ENCODE measurements at places on chromosomes 4 and X. TPM values are rescaled to one million over a fixed set of nuclear protein-coding genes. Genes with fewer than 3 reads are reported as not detected.

TENM3 gene
- 7.8 TPM for total RNA-seq

EVC gene
- total RNA-seq, result 80.5 TPM

PNMA5 gene
- total RNA-seq, result not detected

ANK2 gene
- 13.7 TPM for total RNA-seq

FGFR3 gene
- 104 TPM for total RNA-seq

BANK1 gene
- 2.9 TPM for total RNA-seq

TRAM1L1 gene
- total RNA-seq, result 2.1 TPM

S100G gene
- not detected for total RNA-seq

GASK1B gene
- 27.0 TPM for total RNA-seq

SSX3 gene
- total RNA-seq, result not detected

VEGFD gene
- total RNA-seq, result 3.2 TPM

GALNTL6 gene
- total RNA-seq, result 0.75 TPM

CNKSR2 gene
- 0.86 TPM for total RNA-seq

DCX gene
- 0.95 TPM for total RNA-seq

ADGRG2 gene
- total RNA-seq, result 12.5 TPM

ITIH6 gene
- not detected for total RNA-seq

Data from mucosa of gallbladder (tissue), 1 donor.